NCI-H2081 treated with DMSO at 0.1 percent for 48 hours (cell line): ENCODE measurements at places on chromosomes 6 and 20.

DNA sequence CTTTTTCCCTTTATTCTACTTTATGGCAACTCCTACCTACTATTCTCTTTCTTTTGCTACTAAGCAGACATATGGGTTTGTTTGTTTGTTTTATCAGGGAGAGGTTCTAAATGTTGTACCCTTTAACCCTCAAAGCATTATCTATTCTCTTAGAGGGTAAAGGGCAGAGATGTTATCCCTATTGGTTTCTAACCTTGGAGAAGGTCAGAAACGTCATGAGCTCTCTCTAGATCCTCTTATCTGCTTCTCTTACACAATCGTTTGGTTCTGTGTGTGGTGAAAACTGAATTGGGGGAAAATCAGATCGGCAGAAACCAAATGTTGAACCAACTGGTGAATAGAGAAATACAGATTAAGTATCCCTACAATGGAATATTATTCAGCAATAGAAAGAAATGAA, 6.4 kb upstream of the MPC1 start:
- no peak for DNase-seq

DNA sequence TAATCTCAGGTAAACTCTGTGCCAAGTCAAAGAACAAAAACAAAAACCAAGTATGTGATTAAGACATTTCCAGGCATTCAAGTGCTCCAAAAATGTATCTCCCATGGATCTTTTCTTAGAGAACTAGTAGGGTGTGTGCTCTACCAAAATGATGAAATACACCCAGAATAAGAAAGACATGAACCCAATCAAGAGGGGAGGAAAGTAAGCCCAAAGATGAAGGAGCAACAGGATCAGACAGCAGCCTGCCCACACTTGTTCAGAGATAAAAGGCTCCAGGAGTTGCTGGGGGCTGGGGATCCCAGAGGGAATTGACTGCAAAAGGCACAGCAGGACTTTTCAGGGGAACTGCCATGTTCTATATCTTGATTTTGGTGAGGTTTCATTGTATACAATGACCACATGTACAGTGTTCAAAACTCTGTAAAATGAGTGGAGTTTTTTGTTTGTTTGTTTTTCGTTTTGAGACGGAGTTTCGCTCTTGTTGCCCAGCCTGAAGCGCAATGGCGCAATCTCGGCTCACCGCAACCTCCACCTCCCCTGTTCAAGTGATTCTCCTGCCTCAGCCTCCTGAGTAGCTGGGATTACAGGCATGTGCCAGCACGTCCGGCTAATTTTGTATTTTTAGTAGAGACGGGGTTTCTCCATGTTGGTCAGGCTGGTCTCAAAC, 24.4 kb downstream of the GCM1 start:
- DNase-seq = no peak

DNA sequence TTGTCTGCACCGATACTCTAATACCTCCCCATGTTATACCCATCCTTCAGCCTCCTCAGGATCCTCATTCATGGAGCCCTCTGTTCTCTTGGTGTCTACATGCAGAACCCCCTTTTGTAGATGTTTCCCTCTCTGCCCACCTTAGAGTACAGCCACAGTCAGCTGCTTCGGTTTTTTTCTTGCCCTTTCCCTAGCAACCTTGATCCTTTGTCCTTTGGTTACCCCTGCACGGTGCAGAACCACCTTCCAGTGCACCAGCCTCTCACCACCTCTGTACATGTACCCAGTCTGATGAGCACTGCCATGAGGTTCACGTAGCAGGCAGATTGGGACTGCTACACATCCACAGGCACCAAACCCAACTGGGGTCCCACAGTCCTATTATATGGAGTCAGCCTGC, 7.3 kb downstream of the VPS16 start:
- no peak for DNase-seq

- no peak for DNase-seq
Measured at GRCh38 chr6:24980507-24981385, 45.0 kb upstream of the RIPOR2 start.

DNA sequence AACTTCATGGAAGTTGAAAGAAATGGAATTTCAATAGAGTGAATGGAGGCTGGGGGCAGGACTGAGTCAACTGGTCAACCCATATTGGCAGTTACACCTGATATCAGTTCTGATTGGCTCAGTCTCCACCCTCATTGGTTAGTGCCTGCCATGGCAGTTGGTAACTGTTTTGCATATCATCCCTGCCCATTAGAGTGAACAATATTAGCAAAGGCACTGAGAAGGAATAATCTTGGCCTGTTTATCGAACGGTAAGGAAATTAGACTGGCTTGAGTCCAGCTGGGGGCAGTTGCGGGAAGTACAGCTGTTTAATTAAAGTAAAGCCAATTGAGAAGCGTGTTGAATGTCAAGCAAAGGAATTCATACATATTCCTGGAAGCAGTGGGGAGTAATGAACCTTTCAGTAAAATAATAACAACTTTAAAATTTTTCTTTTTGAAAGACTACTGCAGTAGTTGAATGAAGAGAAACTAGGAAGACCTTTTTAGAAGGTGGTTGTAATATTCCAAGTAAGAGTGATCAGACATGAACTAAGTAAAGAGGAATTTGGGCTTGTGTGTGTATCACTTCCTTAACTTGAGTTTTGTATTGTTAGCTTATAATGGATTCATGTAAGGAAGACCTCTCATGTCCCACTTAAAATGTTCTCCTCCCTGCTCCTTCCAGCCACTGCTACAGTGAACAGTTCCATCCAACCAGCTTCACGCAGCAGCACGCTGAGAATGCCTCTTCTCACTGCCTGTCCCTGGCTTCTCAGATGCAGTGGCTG, 17.2 kb upstream of the FAM50B start:
- DNase-seq = no peak

DNA sequence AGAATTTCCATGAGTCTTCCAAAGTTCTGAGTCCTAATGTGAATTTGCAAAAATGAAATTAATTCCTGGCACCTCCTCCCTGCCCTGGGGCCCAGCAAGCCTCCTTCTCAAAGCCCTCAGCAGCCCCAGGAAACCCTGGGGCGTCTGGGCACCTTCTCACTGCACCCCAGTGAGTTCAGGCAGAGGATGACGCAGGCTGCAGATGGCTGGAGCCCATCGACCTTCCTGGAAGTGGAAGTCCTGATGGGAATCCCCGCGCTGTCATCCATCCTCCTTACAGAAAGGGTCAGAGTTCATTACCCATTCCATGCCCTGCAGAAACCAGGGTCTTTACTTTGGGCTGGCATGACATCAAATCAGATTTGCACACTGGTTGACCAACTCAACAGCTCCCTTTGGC, 31.6 kb downstream of the DLL1 start:
- no peak for DNase-seq

- no peak for DNase-seq
Measured at GRCh38 chr6:107691062-107691751, 132.9 kb downstream of the SCML4 start.

DNA sequence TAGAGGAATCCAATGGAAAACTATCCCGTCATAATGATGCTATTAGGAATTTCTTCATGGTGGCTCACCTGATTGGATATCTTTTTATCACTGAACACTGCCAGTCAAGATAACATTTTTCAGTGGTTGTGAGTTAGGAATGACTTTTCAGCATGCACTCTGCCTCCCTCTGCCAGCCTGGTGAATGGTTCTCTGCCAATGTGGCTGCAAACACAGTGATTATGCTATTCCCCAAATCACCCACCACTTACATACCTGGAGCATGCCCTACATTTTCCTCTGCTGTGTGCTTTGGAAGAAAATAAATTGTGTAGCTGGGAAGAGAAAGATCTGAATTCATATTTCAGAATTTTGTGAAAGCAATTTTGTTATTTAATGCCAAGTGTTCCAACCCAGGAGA, 102.6 kb upstream of the LAMP5 start:
- DNase-seq = no peak

DNA sequence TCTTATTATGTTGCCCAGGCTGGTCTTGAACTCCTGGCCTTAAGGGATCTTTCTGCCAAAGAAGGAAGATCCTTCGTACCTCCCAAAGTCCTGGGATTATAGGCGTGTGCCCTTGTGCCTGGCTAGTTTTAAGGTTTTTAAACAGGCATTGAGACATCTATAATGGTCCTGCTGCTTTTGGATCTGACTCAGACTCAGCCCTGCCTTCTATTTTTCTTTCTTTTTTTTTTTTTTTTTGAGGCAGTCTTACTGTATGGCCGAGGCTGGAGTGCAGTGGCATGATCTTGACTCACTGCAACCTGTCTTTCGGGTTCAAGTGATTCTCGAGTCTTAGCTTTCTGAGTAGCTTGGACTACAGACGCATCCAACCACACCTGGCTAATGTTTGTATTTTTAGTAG, 73.7 kb downstream of the PHF20 start:
- DNase-seq = no peak

GRCh38 chr6:133761706-133762105, 127.2 kb upstream of the TCF21 start:
- no peak for DNase-seq

DNA sequence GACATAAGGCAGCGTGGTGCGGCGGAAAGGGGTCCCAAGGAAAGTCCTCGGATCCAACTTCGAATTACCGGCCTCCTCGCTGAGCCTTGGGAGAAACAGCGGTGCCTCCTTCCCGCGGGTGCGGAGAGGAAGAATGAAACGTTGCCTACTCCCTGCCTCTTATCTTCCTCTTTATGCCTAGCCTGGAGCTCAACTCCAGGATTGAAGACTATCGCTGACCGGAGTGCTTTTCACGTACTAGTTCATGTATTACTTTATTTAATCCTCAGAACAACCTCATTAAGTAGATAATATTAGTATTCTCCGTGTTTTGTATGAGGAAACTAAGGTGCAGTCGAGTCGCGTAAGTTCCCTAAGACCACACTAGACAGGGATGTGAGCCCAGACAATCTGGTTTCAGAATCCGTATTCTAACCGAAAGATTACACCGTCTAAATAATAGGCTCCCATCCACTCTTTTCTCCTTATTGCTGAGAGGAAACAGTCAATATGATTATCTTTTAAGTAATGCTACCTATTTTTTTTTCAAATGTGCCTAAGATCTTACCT, 793 bp upstream of the PDSS2 start:
- no peak for DNase-seq

GRCh38 chr20:19932170-19932667, 84.9 kb upstream of the NAA20 start:
- DNase-seq = no peak

GRCh38 chr6:57162516-57162915, 9.6 kb upstream of the BAG2 start:
- DNase-seq = no peak

GRCh38 chr6:75611011-75611701, 9.5 kb downstream of the SENP6 start:
- DNase-seq = no peak

DNA sequence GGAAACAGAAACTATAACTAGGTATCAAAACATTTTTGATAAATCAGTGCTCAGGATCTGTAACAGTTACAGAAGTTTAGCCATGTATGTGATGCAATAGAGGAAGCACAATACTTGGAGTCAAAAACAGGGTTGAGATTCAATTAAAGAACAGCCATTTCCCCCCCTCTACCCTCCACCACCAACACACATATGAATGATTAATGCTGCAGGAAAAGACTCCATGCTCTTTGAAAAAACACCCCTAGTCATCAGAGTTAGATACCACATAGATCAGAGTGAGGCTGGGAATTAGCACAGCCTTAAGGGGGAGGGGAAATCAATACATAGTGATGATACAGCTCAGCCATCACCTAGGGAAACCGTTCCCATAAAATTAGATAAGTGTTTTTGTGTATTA, 108.9 kb upstream of the EMILIN3 start:
- DNase-seq = no peak

DNA sequence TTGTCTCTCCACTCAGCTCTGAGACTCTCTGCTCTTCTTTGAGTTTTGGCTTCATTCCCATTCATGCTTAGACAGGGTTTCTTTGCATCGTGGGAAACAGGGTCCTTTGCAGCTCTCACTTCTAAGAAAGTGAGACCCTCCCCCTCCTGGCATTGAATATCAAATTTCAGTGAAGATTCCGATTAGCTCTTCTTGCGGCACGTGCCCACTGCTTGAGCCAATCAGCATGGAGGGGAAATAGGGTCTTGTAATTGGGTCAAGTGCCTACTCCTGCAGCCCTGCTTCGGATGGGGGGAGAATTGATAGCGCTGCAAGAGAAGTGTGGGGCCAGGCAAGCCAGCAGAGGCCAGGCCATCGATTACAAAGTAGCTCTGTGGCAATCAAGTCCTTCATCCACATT, 69.6 kb downstream of the TFAP2C start:
- DNase-seq = no peak

DNA sequence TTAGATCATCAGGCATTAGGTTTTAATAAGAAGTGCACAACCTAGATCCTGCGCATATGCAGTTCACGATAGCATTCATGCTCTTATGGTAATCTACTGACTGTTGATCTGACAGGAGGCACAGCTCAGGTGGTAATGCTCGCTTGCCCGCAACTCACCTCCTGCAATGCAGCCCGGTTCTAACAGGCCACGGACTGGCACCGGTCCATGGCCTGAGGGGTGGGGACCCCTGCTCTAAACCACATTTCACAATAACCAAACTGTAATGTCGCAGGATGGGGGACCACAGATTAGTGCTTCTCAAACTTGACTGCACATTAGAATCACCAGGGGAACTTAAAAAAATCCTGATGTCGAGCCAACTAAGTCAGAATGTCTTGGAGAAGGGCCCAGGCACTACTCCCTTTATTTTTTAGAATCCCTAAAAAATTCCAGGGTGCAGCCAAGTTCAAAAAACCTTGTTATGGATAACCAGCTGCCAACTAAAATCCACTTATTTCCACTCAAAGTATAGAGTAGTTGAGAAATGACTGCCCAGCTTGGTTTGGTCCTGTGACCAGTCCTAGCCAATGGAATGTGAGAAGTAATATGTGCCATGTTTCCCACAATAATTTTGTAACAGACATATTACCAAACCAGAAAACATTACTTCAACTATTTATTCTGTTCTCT, 3.1 kb downstream of the SHPRH start:
- no peak for DNase-seq

DNA sequence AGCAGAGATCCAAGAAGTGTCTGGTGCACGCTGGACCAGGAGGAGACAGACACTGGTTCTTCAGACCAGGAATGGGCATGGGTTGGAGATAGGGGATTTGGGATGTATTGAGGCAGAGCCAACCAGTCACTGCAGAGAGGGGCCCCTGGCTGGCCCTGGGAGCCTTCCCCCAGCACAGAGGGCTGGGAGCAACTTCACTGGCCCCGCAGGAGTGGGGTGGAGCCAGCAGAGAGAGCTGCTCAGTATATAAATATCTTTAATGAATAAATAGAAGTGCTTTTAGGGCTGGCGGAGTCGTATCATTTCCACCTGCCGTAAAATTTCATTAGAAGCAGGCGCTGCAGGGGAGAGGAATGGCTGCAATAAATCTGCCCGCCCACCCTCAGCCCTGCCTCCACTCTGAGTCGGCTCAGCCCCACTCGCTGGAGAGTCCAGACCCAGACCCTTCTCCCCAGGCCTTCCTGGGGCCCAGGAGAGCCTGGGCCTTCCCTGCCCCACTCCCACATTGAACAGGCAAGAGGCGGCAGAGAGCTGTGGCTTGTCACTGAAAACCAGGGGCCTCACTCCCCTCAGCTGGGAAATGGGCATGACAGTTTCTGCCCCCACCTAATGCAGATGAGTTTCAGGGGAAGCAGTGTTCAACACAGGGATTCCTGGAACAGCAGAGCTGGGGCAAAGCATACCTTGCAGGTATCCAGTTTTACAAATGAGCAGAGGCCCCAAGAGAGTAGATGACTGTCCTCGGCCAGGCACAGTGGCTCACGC, 23.9 kb upstream of the VSTM2L start:
- DNase-seq = no peak

GRCh38 chr6:5851261-5851757, 155.4 kb downstream of the NRN1 start:
- DNase-seq = no peak

GRCh38 chr20:33211817-33212424, 5.2 kb upstream of the BPIFA3 start:
- DNase-seq = no peak
